Calu3 (cell line): ENCODE measurements at places on chromosomes 11 and 22.

- no peaks in the 10 kb centered on the region for H3K36me3 ChIP-seq
- H3K27me3 ChIP-seq: no peaks in the 10 kb centered on the region
- peaks cover 8% of the 10 kb centered on the region for H3K4me1 ChIP-seq
These were observed 35.6 kb downstream of the KCNJ1 start for GRCh38 chr11:128831174-128832120.

- H3K4me3 ChIP-seq: no peak overlapping the region
- peaks cover 1% of the 10 kb centered on the region for H3K27me3 ChIP-seq
- H3K36me3 ChIP-seq: no peaks in the 10 kb centered on the region
- DNase-seq: no peak
These were observed 192.5 kb upstream of the RAG2 start for GRCh38 chr11:36790526-36790925.

- H3K4me3 ChIP-seq: no peak overlapping the region
- H3K4me1 ChIP-seq: no peaks in the 10 kb centered on the region
- no peak for DNase-seq
These were observed 1.6 kb downstream of the SLC22A12 start for GRCh38 chr11:64592656-64593055.

- no peak overlapping the region for H3K27ac ChIP-seq
- no peak overlapping the region for H3K4me3 ChIP-seq
- no peaks in the 10 kb centered on the region for H3K4me1 ChIP-seq
These were observed 26.6 kb downstream of the SC5D start for GRCh38 chr11:121318848-121319834.

DNA sequence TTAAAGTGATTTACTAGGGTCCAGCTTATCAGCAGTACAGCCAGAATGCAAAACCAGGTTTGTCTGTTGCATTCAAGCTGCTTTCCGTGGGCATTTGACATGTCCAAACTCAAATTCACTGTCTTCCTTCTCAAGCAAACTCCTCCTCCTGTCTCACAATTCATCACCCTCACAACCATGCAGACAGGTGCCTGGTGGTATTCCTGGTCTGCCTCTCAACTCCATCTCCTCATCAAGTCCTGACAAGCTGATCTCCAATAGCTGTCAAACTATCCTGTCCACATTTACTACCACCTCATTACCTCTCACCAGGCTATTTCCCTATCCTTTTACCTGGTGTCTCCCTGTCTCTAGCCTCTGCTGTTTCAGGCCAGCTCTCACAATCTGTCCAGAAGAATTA lies 49.1 kb upstream of the LYVE1 start:
- H3K36me3 ChIP-seq: no peaks in the 10 kb centered on the region
- H3K4me1 ChIP-seq: no peaks in the 10 kb centered on the region
- H3K27me3 ChIP-seq: peaks cover 29% of the 10 kb centered on the region
- no peak overlapping the region for H3K4me3 ChIP-seq
- no peak overlapping the region for H3K27ac ChIP-seq
- no peak for DNase-seq

- no peaks in the 10 kb centered on the region for H3K36me3 ChIP-seq
- H3K27me3 ChIP-seq: no peaks in the 10 kb centered on the region
- H3K27ac ChIP-seq: no peak overlapping the region
- no peak overlapping the region for H3K4me3 ChIP-seq
These were observed 32.5 kb downstream of the PAK1 start for GRCh38 chr11:77441426-77441825.

DNA sequence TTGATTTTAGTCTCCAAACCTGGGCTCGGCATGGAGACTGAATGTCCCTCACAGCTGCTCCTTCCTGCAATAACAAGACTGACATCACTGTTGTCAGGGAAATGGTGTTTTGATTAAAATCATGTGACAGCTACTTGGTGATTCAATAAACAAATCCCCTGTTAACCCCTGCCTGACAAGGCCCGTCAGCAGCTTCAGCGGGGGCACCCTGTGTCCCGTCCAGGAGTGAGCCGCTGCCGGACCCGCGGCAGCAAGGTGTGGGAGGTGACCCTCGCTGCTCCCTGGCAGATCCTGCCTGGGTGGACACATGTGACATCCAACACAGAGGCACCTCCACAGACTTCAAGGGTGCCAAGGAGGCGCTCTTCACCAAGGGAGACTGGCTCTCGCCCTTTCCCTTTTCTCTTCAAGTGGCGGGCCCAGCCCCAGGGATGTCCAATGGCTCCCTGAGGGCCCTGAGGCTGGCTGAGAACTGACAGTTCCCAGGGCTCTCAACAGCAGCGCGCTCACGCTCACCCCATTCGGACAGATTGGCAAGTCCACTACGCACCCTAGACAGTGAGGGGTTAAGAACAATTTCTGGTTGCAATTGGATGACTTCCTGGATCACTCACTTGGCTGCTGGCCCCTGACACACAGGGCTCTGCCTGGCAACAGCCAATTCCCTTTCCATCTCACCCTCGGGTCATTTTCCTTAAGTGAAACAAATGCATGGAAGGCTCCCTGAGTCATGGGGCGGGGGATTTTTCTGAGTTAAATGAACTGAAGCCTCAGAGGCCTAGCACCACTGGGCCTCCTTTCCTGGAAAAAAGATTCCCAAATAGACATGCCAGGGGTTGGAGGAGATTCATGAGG lies 30.7 kb downstream of the PPP2R1B start:
- no peak overlapping the region for H3K27ac ChIP-seq
- no peaks in the 10 kb centered on the region for H3K4me1 ChIP-seq
- H3K4me3 ChIP-seq: no peak overlapping the region
- DNase-seq: no peak
- no peaks in the 10 kb centered on the region for H3K27me3 ChIP-seq

- no peak overlapping the region for H3K4me3 ChIP-seq
- peaks cover 85% of the 10 kb centered on the region for H3K27me3 ChIP-seq
- H3K4me1 ChIP-seq: no peaks in the 10 kb centered on the region
- no peak overlapping the region for H3K27ac ChIP-seq
These were observed 29.8 kb upstream of the CCDC188 start for GRCh38 chr22:20180640-20181039.

DNA sequence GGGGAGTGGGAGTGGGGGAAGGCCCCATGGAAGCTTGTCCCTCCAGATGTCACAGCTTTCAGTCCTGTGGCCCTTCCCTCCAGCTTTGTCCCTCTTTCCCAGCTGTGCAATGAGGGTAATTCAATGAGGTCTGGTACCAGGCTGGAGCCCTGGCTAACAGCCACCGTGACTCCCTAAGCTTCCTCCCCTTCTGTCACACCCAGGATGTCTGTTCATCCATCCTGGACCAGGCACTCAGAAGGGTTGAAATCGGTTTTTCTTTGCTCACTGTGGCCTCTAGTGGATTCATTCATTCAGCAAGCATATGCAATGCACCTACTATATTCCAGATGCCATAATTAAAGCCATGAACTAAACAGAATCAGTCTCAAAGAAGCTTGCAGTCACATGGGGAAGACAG lies 38.7 kb downstream of the SYT13 start:
- H3K4me1 ChIP-seq: no peaks in the 10 kb centered on the region
- H3K27ac ChIP-seq: no peak overlapping the region
- H3K4me3 ChIP-seq: no peak overlapping the region
- no peaks in the 10 kb centered on the region for H3K36me3 ChIP-seq
- DNase-seq: no peak
- no peaks in the 10 kb centered on the region for H3K27me3 ChIP-seq

DNA sequence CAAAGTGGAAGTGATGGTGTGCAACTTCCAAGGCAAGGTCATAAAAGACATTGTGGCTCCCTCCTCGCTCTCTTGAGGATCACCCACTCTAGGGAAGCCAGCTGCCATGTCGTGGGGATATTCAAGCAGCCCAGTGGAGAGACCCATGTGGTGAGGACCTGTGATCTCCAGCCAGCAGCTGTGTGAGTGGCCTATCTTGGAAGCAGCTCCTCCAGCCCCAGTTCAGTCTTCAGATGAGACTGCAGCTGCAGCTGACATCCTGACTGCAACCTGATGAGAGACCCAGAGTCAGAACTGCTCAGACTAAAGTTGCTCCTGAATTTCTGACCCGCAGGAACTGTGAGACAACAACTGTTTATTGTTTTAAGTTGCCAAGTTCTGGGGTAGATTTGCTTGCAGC lies 86.4 kb upstream of the GRK3 start:
- peaks cover 11% of the 10 kb centered on the region for H3K4me1 ChIP-seq
- peaks cover 4% of the 10 kb centered on the region for H3K36me3 ChIP-seq
- H3K27ac ChIP-seq: no peak overlapping the region
- no peak overlapping the region for H3K4me3 ChIP-seq
- DNase-seq: no peak
- H3K27me3 ChIP-seq: no peaks in the 10 kb centered on the region

DNA sequence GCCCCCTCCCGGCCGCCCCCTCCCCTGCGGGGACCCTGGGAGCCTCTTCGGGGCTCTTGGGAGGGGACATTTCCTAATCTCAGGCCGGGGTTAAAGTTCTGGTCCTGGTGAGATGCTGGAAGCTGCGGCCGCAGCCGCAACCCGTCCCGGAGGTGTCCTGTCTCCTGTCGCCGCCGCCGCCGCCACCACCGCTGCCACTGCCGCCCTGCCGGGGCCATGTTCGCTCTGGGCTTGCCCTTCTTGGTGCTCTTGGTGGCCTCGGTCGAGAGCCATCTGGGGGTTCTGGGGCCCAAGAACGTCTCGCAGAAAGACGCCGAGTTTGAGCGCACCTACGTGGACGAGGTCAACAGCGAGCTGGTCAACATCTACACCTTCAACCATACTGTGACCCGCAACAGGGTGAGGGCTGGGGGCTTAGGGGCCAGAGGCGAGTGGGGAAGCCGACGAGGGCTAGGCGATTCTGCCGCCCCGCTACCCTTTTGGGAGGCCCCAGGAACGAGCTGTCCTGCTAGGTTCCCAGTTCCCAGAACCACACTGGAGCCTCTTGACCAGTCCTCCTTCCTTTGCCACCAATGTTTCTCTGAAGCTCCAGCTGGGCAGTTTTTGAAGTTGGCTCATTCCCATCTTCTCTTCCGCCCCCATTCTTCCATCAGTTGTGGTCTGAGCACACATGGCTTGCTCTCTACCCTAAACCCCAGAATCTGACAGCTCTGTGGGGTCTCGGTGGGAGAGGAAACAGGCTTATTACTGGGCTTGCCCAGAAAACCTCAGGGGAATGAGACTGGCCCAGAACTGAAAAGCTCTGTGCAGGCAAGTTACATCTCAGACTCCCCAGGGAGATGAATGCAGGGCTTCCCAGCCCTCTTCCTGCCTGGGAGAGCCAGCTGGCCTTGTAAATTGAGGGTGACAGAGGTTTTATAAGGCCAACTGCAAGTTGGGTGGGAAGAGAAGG lies 781 bp downstream of the SIDT2 start:
- H3K27ac ChIP-seq: peak overlapping the region; percentile 67
- peaks cover 7% of the 10 kb centered on the region for H3K4me1 ChIP-seq
- DNase-seq: peak; percentile 42
- H3K4me3 ChIP-seq: peak overlapping the region; percentile 79

GRCh38 chr11:128389461-128389976 lies 197.8 kb downstream of the ETS1 start:
- no peak for DNase-seq
- no peaks in the 10 kb centered on the region for H3K4me1 ChIP-seq
- H3K4me3 ChIP-seq: no peak overlapping the region
- no peaks in the 10 kb centered on the region for H3K27me3 ChIP-seq
- no peak overlapping the region for H3K27ac ChIP-seq
- H3K36me3 ChIP-seq: no peaks in the 10 kb centered on the region

DNA sequence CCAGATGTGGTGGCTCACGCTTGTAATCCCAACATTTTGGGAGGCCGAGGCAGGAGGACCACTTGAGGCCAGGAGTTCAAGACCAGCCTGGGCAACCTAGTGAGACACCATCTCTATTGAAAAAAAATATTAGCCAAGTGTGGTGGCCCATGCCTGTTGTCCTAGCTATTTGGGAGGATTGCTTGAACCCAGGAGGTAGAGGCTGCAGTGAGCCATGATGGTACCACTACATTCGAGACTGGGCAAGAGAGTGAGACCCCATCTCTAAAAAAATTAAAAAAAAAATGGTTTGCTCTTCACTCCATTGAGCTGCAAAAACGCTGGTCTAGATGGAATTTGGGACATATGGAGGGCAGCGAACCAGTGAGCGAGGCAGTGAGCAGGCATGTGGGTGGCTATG lies 21.6 kb upstream of the SOX10 start:
- H3K27me3 ChIP-seq: no peaks in the 10 kb centered on the region
- no peaks in the 10 kb centered on the region for H3K36me3 ChIP-seq
- no peak overlapping the region for H3K4me3 ChIP-seq
- DNase-seq: no peak

DNA sequence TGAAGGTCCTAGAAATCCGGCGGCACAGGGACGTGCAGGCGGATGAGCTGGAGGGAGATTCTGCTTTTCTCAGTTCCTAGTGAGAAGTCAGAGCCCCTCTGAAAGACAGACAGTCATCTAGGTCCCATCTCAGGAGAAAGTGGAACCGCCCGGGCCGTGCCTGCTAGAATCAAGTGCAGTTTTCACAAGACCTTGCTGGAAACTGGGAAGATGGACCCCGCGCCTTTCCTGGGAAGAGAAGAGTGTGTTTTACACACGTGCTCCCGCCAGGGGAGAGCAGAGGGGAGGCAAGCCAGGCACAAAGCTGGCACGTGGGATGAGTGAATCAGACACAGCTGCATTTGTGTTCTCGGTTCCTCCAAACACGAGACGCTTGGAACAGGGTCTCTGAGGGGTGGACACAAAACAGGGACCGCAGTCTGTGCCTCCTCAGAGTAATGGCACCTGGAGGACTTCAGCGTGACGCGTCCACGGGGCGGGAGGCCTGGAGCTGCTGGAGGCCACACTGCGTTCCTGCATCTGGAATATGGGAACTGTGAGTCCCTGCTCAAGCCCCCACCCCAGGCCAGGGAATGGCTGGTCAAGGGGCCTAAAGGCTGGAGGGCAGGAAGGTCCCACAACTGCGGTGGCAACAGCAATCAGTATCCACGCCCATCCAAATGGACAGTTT lies 218.3 kb downstream of the BRD1 start:
- H3K4me3 ChIP-seq: no peak overlapping the region
- peaks cover 22% of the 10 kb centered on the region for H3K27me3 ChIP-seq
- H3K36me3 ChIP-seq: no peaks in the 10 kb centered on the region
- no peak overlapping the region for H3K27ac ChIP-seq
- no peak for DNase-seq
- H3K4me1 ChIP-seq: no peaks in the 10 kb centered on the region

DNA sequence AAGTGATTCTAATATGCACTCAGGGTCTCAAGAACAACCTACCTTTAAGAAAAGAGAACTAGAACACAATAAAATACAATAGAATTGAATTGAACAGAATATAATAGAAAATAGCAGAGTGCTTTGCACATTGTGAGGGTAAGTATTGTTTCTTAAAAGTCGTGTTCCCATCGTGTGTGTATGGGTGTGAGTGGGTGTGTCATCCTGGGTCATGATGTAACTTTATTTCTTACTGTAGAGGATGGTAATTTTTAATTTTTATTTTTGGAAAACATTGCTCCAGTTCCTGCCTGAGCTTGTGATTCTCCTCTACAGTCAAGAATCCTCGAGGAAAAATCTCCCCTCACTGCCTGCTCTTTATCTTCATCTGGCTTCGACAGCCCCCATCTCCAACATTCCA lies 75.7 kb upstream of the CSNK2A3 start:
- H3K27me3 ChIP-seq: no peaks in the 10 kb centered on the region
- DNase-seq: no peak
- H3K36me3 ChIP-seq: no peaks in the 10 kb centered on the region

DNA sequence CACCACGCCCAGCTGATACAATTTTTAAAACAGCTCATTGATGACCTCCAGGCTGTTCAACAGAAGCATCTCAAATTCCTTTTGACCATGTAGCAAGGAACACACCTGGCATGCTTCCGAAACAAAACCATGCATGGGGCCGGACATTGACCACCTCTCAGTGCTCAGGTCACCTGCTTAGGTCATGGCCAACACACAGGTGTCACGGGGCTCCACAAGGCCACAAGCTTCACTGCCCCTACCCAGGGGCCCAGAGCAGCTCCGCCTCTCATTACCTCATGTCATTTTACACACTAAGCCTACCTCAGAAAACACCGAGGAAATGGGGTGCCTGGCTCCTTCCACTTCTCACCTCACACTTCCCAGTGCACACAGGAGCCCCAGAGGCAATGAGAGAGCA lies 26.6 kb downstream of the YPEL1 start:
- no peak for DNase-seq
- no peak overlapping the region for H3K4me3 ChIP-seq
- H3K27ac ChIP-seq: no peak overlapping the region
- peaks cover 10% of the 10 kb centered on the region for H3K4me1 ChIP-seq
- peaks cover 4% of the 10 kb centered on the region for H3K36me3 ChIP-seq
